ENCODE measurements at places on chromosomes 12 and 14.

DNA sequence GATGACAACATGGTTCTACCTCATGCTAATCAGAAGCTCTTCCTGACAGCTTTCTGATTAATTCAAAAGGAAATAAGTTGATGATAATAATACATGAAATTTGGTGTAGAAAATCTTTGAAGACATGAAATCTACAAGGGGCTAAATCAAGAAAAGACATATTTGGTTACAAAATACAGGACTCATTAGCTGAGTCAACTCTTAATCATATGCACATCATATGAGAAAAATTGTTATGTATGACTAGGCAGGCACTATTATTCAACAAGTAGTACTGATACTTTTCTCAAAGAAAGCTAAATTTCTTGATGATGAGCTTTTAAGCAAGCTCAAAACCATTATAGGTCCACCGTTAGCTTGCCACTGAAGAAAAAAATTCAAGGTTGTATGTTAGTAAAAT, 7.1 kb downstream of the ABCC9 start:
- no peaks in the 10 kb centered on the region for H3K4me1 ChIP-seq
- no peaks in the 10 kb centered on the region for H3K36me3 ChIP-seq

- peaks cover 56% of the 10 kb centered on the region for H3K36me3 ChIP-seq
- no peak for DNase-seq
- H3K4me3 ChIP-seq: no peak overlapping the region
- H3K27me3 ChIP-seq: no peaks in the 10 kb centered on the region
These were observed 75.3 kb downstream of the CCDC88C start for GRCh38 chr14:91342206-91342760.

GRCh38 chr12:124648710-124649384, 81.4 kb upstream of the NCOR2 start:
- H3K27ac ChIP-seq: no peak overlapping the region
- peaks cover 12% of the 10 kb centered on the region for H3K4me1 ChIP-seq
- H3K4me3 ChIP-seq: no peak overlapping the region
- H3K36me3 ChIP-seq: peaks cover 13% of the 10 kb centered on the region
- DNase-seq: no peak

GRCh38 chr14:74417611-74418010, 8.4 kb downstream of the SYNDIG1L start:
- no peak overlapping the region for H3K27ac ChIP-seq
- H3K36me3 ChIP-seq: no peaks in the 10 kb centered on the region

GRCh38 chr12:95956557-95957145, 13.5 kb downstream of the AMDHD1 start:
- peaks cover 7% of the 10 kb centered on the region for H3K27me3 ChIP-seq
- no peak for DNase-seq
- H3K36me3 ChIP-seq: peaks cover 5% of the 10 kb centered on the region
- no peaks in the 10 kb centered on the region for H3K4me1 ChIP-seq
- H3K27ac ChIP-seq: no peak overlapping the region

GRCh38 chr14:70354204-70354603, 5.3 kb downstream of the COX16 start:
- H3K4me3 ChIP-seq: no peak overlapping the region
- H3K36me3 ChIP-seq: peaks cover 18% of the 10 kb centered on the region
- H3K27me3 ChIP-seq: no peaks in the 10 kb centered on the region
- DNase-seq: no peak

DNA sequence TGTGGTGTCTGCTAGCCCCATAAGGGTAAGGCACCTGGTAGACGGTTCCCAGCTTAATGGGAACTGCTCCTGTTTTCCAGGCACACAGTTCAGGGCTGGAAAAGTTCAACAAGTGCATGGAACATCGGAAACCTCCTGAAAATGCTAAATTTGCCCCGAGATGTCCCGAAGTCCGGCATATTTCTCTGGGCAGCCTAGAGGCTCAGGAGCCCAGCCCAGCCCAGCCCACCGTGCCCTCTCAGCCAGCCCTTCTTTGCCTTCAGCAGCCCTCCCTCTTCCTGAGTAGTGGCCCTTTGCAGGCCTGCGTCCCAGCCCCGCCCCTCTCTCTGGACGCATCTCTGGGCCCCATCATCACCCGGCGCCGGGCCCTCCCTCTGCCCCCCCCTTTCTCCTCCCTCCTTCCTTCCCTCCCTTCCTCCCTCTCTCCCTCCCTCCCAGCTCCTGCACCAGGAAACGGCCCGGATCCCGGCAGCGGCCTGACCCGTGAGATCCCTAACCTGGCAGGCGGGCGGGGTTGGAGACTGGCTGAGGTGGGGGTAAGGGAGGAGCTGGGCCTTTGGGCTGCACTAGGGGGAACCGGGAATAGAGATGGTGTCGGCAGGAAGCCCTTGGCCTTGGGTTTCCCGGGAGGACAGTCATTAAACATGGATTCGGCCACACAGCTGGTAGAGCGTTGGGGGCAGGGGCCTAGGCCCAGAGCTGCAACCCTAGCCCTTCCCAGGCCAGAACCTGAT, at the start of gene BCL2L2:
BCL2L2 (plus strand) TSS at position 422 of the 734 bp plus-strand sequence. CDS start 935 bp downstream, outside the sequence.
- H3K4me3 ChIP-seq: peak within 1 kb of the TSS; percentile 90
- H3K4me1 ChIP-seq: peaks cover 44% of the 10 kb centered on the region
- H3K27me3 ChIP-seq: no peaks in the 10 kb centered on the region
- peaks cover 26% of the 10 kb centered on the region for H3K36me3 ChIP-seq

DNA sequence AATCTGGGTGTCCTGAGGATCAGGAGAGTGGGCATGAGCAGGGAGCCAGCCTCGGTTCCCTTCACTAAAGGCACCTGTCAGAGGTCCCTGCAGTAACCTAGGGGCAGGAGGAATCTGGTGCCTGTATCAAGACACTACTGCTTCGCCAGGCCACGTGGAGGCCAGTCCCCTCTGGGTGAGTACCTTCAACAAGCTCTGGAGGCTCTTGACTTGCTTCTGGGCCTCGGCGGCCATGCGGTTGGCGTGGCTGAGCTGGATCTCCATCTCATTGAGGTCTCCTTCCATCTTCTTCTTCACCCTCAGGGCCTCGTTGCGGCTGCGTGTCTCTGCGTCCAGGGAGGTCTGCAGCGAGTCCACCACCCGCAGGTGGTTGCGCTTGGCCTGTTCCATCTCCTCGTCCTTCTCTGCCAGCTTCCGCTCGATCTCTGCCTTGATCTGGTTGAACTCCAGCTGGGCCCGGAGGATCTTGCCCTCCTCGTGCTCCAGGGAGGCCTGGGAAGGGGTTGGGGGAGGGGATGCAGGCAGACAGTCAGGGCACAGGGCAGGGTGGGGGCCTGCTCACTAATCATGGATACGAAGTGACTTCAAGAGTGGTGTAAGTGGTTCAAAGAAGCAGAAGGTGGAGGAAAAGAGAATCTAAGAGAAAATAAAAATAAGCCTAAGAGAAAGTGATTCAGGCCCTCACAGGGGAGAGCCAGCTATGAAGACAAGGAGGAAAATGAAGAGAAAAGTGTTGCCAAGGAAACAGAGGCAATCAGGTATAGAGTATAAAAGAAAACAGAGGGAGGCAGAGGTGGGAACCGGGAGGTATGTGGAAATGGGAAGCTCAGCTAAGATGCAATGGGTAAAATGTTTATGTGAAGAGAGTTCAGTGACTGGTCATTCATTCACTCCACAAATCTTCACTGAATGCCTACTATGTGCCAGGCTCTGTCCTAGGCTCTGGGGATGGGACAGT, 8.0 kb upstream of the MYH6 start:
- no peak overlapping the region for H3K27ac ChIP-seq
- H3K4me3 ChIP-seq: no peak overlapping the region

Measured in stimulated activated naive B cell treated with anti-CD40 and anti-IgM and Interleukin-4, amounts not matched to agents 10 μg/mL and 1 μg/mL and 100 μg/mL, for 72 hours (primary cell).